Stimulated activated CD4-positive, alpha-beta T cell treated with anti-CD3 and anti-CD28 coated beads, Interleukin-2, amount 100 ng/mL, for 4 hours (primary cell): ENCODE measurements at places on chromosomes 11 and 22.
A peak's percentile ranks its signal among the peaks of the same experiment; 100 is the strongest.

DNA sequence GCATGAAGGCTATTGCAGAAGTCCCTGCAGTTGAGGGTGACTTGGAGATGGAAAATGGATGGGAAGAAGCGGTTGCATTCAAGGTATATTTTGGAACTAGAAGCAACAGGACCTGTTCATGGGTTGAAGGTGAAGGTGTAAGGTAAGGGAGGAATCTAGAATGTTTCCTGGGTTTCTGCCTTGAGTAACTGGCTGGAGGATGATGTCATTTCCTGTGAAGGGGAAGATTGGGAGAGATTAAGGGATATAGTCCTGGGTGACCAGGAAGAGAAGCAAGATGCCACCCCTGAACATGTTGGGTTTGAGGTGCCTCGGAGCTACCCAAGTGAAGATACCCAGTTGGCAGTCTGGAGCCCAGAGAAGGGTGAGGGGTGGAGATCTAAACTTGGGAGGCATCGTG is 12.1 kb upstream of the MOGAT2 start:
- DNase-seq = no peak

- DNase-seq = no peak
Measured at GRCh38 chr11:64164392-64165312, 1.3 kb downstream of the MACROD1 start.

GRCh38 chr11:69921128-69922014 is 102.2 kb upstream of the FGF3 start:
- no peak for DNase-seq

DNA sequence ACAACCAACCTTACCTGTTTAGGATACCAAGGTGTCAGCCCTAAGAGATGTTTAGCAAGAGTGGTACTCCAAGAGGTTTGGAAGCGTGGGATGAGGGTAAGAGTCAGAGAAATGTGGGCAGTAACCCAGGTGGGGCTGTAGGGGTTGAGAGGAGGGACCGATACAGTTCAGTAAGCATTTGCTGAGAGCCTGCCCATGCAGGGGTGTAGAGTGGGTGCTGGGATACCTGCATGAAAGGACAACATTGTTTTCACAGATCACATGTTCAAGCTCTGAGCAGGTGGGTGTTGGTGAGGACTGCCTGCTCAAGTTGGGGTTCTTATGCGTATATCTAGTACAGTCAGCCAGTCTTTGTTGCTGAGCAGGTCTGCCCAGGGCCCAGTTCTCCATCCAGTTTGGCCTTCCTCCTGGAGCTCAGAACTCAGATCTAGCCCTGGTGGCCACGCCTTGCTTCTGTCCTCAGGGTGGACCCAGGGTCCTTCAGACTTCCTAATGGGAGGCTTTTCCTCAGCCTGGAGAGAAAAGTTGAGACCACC is 14.8 kb downstream of the PPFIBP2 start:
- no peak for DNase-seq

DNA sequence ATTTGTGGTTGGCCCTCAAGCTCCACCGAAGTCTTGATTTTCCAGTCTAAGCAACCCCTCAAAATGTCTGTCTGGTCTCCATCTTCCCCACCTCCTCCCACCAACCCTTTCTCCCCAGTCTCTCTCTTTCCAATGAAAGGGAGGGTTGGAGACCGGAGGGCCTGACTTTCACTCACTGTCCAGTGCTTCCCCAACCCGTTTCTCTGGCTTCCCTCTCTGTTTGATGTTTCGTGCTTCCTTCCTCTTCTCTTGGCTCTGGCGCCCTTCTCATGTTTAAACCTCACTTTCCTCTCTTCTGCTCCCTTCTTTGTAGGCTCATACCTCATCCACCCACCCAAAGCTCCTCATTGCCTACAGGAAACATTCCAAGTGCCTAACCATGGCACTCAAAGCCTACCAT is 11.1 kb upstream of the VPS37C start:
- no peak for DNase-seq

DNA sequence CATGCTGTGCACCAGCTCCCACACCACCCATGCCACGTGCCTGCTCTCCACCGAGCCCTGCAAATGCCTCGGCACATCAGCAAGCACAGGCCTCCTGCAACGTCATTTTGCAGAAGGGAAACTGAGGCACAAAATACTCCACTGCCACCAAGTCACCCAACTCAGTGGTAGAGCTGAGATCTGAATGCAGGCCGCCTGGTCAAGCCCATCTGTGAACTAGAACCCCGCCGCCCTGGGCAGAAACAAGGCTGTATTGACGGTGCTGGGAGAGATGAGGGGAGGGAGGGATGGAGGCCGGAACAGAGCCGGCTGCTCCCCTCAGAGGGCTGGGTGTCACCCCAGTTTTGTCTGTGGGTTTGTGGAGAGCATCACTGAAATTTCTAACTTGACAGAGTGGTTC is 81.4 kb downstream of the CDKN1C start:
- DNase-seq = no peak

DNA sequence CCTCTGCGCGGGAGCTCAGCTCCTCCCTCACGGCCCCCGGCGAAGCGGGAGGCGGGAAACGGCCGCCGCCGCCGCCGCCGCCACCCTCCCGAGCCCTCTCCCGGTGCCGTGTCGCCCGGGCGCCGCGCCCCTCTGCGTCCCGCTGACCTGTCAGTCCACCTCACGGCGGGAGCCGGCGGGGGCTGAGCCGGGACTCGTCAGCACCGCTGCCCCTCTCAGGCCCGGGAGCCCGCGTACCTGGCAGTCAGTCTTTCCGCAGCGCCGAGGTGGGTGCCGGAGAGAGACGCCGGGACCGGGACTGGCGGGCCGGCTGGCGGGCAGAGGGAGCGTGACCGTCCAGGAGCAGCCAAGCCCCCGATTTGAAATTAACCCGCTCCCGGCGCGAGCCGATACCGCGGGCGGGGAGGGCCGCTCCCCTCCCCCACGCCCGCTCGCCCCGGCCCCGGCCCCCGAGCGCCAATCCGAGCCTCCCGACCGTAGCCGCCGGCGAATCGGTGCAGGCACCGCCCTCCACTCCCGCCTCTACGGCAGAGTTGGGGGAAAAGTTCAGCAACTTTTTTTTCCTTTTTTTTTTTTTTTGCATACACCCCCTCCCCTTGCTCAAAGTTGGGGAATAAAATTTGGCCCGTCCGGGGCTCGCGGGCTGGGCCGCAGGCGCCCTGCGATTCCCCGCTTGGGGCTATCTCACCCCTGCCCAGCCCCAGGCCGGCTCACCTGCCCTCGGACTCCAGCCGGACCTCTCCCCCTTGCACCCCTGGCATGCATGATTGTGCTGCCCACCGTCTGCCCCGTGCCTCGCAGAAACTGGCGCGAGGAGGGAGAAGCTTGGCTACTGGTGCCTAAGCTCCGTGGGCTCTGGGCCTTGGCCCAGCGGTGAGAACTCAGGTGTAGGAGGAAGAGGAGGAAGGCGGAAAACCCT is 774 bp upstream of the E2F8 start:
- DNase-seq = no peak

DNA sequence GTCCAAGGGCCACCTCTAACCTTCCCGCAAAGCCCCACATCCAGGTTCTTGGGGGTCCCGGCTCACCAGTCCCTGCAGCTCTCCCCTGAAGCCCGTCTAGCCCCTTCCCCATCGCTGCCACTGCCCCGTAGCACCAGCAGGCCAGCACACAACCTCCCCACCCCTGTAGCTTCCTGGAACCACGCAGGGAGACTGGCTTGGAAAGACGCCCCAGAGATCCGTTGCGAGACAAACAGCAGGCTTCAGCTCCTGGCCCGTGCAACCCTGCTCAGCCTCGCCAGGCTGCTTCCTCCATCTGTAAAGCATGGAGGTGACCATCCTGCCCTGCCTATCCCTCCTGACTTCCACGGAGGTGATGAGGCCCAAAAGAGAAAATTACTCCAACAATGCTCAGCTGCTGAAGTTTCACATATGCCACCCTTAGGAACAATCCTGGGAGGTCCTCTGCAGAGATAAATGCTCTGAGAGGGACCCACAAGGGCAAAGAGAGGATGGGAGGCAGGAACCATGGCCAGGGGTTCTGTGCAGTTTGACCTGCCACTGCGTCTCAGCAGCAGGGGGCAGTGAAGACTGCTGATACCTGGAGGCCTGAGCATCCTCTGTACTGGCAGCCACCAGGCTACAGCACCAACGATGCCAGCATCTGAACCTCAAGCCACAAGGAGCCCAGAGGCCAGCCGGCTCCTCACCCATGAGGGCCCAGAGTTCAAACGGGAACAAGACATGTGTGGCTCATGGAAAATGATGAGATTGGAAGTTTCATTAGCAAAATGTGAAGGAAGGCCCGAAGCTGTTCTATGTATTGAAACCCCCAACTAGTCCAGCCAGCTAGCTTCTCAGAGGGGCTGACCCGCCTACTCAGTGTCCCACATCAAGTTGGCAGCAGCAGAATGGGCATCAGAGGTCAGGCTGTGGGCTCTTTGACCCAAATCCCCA is 16.1 kb downstream of the DGCR2 start:
- DNase-seq = no peak

DNA sequence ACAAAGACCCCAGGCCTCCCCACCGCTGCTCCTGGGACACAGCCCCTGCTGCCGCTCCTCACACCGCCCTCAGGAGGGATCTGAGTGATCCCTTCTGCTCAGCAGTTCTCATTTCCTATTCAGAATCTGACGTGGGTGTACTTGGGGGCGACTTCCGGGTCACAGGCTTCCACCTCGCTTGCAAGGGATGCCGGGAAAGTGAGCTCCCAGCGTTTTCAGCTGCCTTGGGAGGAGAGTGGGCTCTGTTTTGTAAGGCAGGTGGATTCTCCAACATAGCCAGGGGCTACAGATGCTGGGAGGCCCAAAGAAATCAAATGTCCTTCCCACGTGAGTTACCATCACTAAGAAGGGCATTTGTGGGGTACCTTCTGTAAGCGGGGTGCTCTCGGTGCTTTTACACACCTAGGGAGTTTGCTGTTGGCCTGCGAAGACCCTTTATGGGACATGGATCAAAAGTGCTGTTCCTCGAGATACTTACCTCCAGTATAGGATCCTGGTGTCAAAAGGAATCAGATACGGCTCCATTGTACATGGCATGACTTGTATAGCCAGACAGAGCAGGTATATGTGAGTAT is 9.7 kb upstream of the LRRC10B start:
- no peak for DNase-seq

GRCh38 chr11:74479732-74480123 is 12.4 kb upstream of the KCNE3 start:
- no peak for DNase-seq

DNA sequence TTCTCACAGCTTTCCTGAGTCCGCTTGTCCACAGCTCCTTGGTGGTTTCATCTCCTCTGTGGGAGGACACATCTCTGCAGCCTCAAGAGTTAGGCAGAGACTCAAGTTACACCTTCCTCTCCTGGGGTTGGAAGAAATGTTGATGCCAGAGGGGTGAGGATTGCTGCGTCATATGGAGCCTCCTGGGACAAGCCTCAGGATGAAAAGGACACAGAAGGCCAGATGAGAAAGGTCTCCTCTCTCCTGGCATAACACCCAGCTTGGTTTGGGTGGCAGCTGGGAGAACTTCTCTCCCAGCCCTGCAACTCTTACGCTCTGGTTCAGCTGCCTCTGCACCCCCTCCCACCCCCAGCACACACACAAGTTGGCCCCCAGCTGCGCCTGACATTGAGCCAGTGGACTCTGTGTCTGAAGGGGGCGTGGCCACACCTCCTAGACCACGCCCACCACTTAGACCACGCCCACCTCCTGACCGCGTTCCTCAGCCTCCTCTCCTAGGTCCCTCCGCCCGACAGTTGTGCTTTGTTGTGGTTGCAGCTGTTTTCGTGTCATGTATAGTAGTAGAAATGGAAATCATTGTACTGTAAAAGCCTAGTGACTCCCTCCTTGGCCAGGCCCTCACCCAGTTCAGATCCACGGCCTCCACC is 11.7 kb downstream of the RASD2 start:
- DNase-seq = peak; percentile 78

- DNase-seq = peak; percentile 2
Measured at GRCh38 chr11:8610532-8611116, 16.6 kb upstream of the STK33 start.

- no peak for DNase-seq
Measured at GRCh38 chr11:108672113-108672512, 7.2 kb downstream of the DDX10 start.

DNA sequence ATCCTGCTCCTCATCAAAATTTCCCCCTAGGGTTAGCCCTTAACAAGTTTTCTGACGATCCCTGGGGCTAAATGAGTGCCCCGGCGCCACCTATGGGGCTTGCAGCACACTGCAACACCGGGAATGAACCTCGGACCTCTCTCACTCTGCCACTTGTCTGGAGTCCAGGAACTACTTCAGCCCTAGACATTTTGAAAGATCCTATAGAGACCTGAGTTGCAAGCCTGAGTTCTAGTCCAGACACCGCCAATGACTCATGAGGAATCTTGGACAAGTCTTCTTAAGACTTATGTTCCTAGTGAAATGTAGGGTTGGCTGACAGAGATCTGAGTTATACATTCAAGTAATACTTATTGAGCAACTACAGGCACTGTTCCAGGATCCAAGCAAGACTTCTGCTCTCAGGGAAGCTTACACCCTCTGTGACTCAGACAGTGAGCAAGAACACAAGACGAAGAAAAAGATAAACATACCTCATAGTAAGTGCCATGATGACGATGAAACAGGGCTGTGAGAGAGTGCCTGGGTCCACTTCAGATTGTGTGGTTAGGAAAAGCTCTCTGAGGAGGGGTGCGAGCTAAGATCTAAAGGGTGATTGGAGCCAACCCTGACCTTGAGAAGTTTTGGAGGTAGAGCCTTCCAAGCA is 10.2 kb upstream of the STK33 start:
- no peak for DNase-seq

- DNase-seq = no peak
Measured at GRCh38 chr11:22044126-22044525, 148.8 kb upstream of the ANO5 start.

- DNase-seq = no peak
Measured at GRCh38 chr11:74288161-74288560, 23.3 kb downstream of the P4HA3 start.

DNA sequence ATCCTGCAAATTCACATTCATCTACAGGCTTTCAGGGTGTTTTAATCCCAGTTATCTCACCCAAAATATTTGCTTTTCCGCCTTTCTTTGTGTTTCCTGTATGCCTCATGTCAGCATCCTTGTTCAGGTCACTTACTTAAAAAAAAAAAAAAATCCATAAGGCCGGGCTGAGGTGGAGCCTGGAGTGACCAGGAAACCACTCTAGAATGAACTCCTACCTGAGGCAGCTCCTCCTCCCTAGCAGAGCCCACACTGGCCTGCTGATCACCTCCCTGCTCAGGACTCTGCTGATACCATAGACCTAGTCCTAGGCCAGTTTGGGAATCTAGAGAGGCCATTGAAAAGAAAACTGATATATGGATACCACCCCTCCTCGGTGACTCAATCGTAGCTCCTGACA is 8.7 kb upstream of the DGAT2 start:
- DNase-seq = no peak
